ENCODE measurements at places on chromosomes 6 and 20.
A peak's percentile ranks its signal among the peaks of the same experiment; 100 is the strongest.

DNA sequence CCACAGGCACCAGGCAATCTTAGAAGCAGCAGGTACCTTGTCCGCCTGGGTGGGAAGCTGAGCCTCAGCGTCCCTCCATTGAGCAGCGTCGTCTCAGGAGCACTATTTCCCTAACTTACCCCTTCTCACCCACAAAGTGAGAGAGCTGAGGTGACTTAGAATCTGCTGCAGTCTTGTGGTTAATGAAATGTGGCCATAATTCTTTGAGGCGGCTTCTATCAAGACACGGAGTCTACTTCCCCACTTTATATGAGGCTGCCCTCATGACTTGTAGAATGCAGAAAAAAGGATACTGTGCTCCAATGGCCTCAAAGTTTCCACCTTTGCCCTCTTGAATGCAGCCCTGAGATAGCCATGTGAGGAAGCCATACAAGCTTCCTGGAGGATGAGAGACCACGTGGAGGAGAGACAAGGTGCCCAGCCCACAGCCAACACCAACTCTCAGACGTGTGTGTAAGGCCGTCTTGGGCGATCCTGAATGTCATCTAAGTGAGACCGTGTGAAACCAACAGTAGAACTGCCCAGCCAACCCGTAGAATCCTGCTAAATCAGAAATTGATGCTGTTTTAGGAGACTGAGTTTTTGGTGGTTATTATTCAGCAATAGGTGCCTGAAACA, 9.1 kb upstream of the TAGAP start:
- DNase-seq, result no peak

- DNase-seq, result no peak
Measured at GRCh38 chr6:139475241-139475640, 100.8 kb upstream of the CITED2 start.

GRCh38 chr20:35731469-35731788, 10.6 kb downstream of the RBM39 start:
- DNase-seq, result no peak

DNA sequence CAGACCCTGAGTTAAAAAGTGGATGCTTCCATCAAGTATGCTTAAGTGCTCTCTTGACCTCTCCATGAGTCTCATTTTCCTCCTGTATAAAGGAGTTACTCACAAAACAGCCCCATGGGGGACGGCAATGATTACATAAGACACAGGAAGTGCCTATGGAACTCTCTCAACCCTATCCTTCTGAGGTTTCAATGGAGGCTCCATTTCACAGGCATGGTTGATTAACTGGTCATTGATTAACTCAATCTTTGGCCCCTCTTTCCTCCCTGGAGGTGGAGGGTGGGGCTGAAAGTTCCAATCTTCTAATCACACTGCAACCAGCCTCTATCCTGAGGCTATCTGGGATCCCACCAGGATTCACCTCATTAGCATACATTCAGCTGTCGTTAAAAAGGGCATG, 29.3 kb downstream of the CST8 start:
- no peak for DNase-seq

GRCh38 chr6:72418495-72418894, 203.4 kb upstream of the KCNQ5 start:
- no peak for DNase-seq

GRCh38 chr6:29925727-29926412, 16.5 kb upstream of the HLA-A start:
- DNase-seq, result peak; percentile 53

GRCh38 chr20:20369250-20370093, 1.6 kb downstream of the INSM1 start:
- peak; percentile 67 for DNase-seq

- DNase-seq, result no peak
Measured at GRCh38 chr6:17013701-17014100, 88.1 kb upstream of the STMND1 start.

- no peak for DNase-seq
Measured at GRCh38 chr6:93048381-93048780, 371.0 kb downstream of the EPHA7 start.

DNA sequence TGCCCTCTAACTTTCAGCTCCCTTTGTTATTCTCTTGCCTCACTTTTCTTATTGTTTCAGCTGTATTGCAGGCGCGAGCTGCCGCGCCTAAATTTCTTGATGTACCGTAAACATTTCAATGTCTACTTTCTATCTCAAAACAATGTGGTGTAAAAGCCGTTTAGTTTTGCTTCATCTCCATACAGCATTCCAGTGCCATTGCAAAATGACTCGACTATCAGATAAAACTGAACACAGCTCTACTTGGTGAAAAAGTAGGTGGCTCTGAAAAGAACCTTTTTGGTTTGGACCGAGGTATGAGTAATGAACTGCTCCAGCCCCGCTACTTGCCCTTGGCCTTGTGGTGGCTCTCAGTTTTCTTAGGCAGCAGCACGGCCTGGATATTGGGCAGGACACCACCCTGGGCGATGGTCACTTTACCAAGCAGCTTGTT, 74.6 kb downstream of the OR2B2 start:
- no peak for DNase-seq

DNA sequence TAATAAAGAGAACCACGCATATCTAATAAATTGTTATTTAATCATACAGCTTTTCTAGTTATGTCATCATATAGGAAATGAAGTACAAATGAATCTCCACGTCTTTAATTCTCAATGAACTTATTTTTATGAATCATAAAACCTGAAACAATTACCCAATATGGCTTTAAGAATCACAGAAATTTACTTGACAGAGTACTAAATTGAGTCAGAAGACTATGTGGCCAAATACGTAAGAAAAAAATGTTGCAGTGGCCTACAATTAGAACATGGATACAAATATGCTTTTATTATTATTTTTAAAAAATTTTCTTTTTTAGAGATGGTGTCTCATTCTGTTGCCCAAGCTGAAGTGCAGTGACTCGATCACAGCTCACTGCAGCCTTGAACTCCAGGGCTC, 584.7 kb upstream of the SLC35B3 start:
- no peak for DNase-seq

DNA sequence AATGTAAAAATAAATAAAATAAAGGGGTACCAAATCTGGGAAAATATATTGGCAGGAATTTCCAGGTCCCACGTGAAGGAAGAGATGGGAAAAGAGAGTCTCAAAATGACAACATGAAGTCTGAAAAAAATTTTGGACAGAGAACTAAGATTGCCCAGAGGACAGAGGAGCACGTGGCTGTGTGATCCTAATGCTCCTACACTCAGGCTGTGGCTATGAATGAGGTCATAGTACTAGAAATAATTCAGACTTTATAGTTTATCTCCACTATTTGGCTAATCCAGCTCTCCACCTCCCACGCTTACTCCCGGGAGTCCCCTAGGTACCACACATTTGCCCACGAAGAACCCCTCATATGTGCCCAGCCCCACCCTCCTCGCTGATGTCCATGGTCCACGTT, 42.8 kb upstream of the STMND1 start:
- no peak for DNase-seq

DNA sequence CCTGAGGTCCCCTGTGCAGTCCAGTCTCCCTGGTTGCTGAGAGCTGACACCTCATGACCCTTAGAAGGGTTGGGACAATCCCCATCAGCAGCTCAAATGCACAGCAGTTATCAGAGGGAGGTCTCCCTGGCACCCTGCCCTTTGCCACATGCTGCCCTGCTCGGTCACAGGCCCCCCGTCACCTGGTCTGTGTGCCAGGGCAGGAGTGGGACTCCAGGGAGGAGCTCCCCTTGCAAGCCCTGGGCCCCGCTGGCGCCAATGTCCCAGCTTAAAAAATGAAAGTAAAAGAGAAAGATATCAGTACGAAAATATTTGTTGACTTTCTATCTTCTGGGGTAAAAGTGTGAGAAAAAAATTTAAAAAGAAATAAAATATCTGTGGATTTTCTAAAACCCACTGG, 68.1 kb upstream of the SLC22A16 start:
- no peak for DNase-seq

- no peak for DNase-seq
Measured at GRCh38 chr6:130229645-130230044, 6.9 kb upstream of the SAMD3 start.

- DNase-seq, result no peak
Measured at GRCh38 chr20:64193058-64193457, 28.8 kb downstream of the MYT1 start.

DNA sequence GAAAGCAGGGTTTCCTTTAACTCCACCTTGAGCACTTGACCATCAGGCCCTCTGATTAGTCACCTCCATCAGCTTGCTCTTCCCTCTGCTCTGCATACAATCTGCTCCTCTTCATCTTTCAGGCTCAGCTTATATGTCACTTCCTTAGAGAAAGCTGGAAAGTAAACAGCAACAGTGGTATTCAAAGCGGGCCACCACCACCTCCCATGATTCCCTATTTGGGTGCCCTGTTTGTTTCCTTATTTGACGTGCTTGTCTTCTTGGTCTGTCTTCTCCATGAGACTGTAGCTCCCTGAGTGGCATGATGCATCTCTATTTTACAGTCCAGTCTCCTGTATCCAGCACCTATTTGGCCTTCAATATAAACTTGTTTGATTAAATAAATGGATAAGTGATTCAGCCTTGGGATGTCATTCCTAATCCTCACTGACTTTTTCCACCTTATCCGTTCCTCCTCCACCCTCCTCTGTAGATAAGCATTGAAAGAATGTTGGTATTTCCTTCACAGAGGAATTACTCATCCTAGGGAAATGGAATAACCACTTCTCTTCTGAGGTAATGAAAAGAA, 102.8 kb upstream of the SGK1 start:
- DNase-seq, result no peak

GRCh38 chr6:47353871-47354270, 44.2 kb upstream of the TNFRSF21 start:
- DNase-seq, result no peak

GRCh38 chr20:10524643-10525042, 89.5 kb downstream of the SLX4IP start:
- no peak for DNase-seq

DNA sequence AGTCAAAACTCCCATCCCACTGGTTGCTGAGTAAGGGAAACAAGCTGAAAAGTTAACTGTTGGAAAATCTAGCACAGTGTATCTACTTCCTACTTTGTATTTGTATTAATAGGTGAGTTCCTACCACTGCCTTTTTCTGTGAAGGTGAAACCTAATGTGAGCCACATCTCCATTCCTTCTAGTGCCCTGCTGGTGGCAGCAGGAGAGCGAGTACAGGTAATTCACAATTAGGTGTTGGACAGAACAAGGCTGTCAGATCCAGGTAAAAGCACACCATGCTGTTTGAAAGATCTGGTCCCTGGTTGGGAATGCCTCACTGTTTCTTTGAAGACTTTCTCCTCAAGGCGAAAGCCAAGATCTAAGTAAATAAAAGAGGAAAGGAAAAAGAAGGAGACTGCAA, 528.4 kb downstream of the PKHD1 start:
- DNase-seq, result no peak

DNA sequence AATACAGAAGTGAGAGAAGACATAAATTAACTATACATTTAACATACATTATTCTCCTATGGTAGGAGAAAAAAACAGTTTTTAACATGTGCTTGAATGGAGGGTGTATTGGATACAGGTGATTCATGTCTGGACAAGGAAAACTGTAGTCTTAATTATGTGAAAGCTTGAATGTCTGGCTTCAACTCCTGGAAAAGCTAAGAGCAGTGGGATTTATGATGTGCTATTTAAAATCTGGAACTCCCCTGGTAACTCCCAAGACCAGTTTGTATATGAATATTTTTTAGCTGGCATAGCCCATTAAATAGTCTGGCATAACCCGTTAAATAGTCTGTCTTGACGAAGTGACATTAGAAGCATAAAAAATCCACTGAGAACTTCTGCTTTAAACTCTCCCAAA, 410.0 kb upstream of the PTCHD4 start:
- no peak for DNase-seq

- no peak for DNase-seq
Measured at GRCh38 chr6:148218542-148219258, 123.9 kb upstream of the SASH1 start.

- DNase-seq, result no peak
Measured at GRCh38 chr6:159068904-159069578, 24.2 kb upstream of the TAGAP start.

DNA sequence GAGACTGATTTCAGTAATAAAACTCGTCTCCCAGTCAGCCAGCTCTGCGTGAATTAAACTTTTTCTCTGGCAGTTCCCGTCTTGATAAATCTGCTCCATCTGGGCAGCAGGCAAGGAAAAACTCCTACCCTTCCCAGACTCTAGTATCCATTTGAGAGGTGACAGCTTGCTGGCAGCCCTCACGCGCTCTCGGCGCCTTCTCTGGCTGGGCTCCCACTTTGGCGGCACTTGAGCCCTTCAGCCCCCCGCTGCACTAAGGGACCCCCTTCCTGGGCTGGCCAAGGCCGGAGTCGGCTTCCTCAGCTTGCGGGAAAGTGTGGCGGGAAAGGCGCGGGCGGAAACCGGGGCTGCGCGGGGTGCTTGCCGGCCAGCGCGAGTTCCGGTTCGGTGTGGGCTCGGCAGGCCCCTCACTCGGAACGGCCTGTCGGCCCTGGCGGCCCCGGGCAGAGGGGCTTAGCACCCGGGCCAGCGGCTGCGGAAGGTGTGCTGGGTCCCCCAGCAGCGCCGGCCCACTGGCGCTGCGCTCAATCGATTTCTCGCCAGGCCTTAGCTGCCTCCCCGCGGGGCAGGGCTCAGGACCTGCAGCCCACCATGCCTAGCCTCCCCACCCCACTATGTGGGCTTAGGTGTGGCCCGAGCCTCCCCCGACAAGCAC, 21.8 kb upstream of the GMPR start:
- no peak for DNase-seq

GRCh38 chr20:36454698-36455427, 86.5 kb upstream of the MYL9 start:
- no peak for DNase-seq

DNA sequence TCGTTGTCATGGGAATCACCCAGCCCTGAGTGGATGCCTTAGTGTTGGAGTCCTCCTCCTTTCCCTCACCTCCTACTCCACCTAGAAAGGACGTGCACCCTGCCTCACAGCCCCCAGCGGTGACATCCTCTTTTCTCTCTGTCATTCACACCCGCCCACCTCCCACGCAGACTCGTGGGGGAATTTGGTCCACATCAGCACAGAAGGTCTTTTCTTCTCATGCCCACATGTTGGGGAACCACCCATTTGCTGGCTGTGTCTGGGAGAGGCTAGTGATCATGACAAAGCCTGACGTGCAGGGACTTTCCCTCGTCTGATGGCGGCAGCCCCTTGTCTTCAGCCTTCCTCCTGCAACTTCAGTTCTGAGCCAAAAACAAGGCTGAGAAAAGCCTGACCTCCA, 96.0 kb upstream of the CNKSR3 start:
- peak; percentile 77 for DNase-seq

DNA sequence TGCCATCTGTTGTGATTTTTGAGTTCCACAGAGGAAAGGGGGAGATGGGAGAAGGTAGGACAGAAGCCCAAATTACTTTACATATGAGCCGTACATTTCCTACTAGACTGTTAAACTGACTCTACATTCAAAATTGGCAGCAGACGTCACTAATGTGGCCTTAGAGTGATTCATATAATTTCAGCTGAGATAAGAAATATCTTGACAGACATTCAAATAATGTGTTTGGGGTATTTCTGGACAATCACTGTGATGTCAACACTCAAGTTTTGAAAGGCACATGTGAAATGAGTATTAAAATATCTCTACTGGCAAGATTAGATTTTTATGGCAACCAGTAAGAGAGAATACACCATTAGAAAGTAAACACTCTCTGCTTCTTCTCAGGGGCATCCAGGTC, 104.0 kb downstream of the MTFR2 start:
- DNase-seq, result no peak
